Gastrocnemius medialis (tissue), 4 donors: ENCODE measurements at places on chromosomes 2 and 18.

DNA sequence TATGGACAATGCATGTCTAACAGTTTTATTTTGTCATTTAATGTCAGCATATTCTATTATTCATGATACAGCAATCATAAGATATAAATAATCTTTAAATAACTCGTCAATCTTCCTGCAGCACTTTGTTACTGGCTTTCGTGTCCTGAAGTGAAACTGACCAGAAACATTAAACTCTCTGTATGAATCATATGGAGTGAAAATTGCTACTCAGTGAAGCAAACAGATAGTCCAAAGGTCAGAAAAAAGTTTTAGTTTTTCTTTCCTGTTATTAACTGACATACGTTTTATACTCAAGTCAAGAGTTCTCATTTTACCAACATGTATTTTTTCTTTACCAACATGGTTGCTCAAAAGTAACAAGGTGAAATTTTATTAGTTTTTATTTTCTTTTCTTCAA, 106.8 kb upstream of the GALNT5 start:
- no peak for DNase-seq

DNA sequence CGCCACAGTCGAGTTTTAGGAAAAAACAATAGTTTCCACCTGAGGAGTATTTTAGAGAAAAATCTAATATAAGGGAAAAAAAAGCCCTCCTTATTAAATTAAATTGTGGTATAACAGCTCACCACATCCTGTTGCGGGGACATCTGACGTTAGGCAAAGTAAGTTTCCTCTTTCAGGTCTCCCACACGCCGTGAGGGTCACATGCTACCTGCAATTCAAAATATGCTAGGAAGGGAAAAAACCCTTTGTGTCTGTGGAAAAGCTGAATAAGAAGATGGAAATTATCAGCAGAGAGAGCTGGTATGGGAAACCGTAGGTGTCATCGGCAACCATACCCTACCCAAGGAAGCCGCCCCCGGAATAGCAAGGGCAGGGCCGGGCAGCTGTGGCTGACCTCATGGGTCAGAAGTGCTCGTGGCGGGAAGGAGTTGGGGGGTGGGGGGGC, 128.0 kb downstream of the NFATC1 start:
- DNase-seq: no peak

GRCh38 chr2:47249157-47249900, 94.2 kb upstream of the STPG4 start:
- DNase-seq: no peak

GRCh38 chr2:192369969-192370368, 175.2 kb upstream of the TMEFF2 start:
- DNase-seq: no peak

GRCh38 chr2:29753671-29754444, 167.5 kb downstream of the ALK start:
- DNase-seq: no peak

DNA sequence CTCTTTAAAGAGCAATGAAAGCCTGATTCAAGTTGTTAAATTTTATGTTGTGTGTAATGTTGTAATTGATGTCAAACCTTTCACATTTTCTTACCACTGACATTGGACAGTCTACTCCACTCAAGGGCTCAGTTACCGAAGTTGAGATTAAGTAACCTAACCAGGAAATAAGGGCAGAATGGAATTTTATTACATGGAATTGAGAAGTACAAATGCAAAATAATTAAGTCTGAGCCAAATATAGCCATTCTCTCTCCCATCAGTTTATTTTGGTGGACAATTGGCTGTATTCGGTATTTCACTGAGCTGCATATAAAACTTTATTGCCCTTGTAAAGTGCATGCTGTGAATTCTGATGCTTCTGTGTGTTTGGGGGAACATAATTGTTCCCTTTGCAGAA, 231.5 kb downstream of the TTC32 start:
- DNase-seq: no peak

DNA sequence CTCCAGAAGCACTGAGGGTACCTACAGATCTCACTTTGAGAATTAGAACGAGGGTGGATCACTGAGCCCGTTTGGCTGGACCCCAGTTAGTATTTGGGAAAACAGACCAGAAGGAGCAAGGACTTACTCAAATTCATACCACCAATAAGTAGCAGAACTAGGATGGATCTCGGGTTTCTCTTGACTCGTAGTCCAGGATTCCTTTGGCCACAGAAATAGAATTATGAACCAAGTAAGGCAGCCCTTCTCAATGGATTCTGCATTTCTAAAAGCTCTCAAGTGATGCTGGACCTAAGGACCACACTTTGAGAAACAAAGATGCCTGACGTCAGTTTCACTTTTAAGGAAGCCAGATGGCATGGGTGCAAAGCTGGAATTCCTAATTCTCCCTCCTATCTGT, 153.0 kb downstream of the KLHL29 start:
- DNase-seq: no peak

- DNase-seq: peak; percentile 17
Measured at GRCh38 chr18:50465211-50466153, 90.6 kb downstream of the SKA1 start.
